ENCODE measurements at places on chromosomes 12 and 14. TPM values are rescaled to one million over a fixed set of nuclear protein-coding genes. Genes with fewer than 3 reads are reported as not detected.

ACSM4 gene
- 0.05 TPM for polyA plus RNA-seq

PIWIL1 gene
- 0.54 TPM for polyA plus RNA-seq

- DNase-seq = no peak
Measured at GRCh38 chr12:14156606-14157005, 175.2 kb upstream of the GRIN2B start.

ABCD2 gene
- polyA plus RNA-seq = 0.08 TPM

GRCh38 chr12:38934078-38934584 lies 28.7 kb upstream of the CPNE8 start:
- DNase-seq = no peak

DNA sequence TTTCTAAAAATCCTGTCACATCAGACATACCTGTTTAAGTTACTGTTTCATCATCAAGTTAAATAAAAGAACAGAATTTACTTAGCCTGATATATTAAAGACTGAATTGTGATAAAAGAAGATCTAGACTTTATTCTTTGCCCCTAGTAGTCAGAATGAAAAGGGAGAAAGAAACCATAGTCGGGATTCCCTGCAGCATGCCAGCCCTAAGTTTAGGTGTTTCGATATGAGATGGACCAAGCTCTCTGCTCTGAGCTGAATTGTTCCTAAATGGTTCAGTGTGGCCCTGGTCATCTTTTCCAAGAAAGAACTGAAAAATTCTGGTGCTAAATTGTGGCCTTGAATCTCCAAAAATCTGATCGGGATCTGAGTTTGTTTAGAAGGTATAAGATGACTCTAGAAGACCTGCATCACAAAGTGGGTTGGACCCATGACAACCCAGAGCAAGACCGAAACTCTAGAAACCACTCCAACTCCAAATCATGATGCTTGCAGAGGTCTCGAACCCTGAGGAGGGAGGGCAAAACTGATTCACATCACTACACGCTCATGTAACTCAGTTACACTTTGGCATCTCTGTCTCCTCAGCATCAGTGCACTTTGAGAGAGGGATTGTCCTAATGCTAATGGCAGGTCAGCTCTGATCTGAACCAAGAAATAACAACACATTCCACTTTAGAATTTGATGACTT lies 15.7 kb downstream of the PTGER2 start:
- DNase-seq = no peak

KLRC3 gene
- not detected for polyA plus RNA-seq

DNA sequence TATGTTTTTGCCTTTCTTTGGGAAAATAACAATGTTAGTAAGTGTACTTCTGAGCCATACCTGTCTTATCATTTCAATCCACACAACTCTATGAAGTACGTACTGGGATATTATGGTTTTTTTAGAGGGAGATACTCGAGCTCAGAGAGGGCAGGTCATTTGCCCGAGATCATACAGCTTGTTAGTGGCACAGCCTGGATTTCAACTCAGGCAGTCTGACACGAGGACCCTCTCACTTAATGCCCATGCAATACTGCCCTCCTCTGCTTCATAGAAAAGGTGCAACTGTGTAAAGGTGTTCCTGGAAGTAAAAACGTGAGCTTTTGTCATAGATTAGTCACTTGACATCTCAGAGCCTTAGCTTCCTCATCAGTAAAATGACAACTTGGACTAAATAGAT lies 128.0 kb downstream of the NDUFA12 start:
- no peak for DNase-seq

HCAR2 gene
- polyA plus RNA-seq = 0.30 TPM

GRCh38 chr12:71731439-71732356 lies 23.0 kb upstream of the RAB21 start:
- DNase-seq = no peak

DNA sequence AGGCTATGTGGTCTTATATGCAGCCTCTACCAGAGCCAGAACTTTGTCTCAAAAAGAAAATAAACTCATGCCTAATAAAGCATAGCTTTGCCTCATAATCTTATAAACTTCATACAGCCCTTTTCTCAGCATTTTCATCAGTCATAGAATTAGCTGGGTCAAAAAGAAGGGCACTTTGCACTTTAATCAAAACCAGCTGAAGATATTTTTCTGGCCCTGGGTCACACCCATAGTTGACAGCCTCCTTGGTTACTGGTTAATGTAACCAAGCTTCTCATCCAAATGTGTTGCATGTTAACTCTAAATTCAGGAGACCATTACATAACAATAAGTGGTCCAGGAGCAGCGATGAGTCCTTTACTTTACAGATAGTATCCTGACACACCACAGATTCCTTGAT lies 558.2 kb downstream of the FLRT2 start:
- no peak for DNase-seq

DNA sequence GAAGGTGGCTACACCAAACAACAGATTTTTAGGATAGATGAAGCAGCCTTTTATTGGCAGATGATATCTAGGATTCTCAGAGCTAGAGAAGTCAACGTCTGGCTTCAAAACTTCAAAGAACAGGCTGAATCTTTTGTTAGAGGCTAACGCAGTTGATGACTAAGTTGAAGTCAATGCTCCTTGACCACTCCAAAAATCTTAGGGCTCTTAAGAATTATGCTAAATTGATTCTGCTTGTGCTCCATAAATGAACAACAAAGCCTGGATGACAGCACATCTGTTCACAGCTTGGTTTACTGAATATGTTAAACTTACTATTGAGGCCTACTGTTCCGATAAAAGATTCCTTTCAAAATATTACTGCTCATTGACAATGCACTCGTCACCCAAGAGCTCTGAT lies 13.0 kb upstream of the CDKN3 start:
- no peak for DNase-seq

DNA sequence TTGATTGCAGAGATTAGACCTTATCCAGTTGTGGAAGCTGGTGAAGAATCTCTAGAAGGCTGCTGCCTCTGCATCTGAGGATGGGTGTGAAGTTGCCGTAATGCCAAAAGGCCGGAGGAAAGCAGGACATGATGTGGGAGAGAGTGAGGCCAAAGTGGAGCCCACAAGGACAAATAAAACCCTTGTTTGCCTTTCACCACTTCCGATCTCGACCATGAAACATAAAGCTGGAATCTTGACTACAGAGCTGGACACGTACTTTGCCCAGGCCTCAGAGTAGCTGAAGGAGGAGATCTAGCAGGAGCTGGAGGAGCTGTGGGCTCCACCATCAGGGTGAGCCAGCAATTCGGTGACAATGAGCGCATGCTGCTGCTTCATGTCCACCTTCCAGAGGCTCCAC lies 5.0 kb upstream of the CACNA1C start:
- no peak for DNase-seq

RBP5 gene
- polyA plus RNA-seq = 22.0 TPM

GLT1D1 gene
- 2.3 TPM for polyA plus RNA-seq

AQP6 gene
- polyA plus RNA-seq = 0.26 TPM

GRCh38 chr12:132327336-132328171 lies 1.8 kb downstream of the GALNT9 start:
- DNase-seq = no peak

- DNase-seq = no peak
Measured at GRCh38 chr12:89935850-89936249, 227.2 kb upstream of the ATP2B1 start.

GRCh38 chr12:122182887-122183587 lies at the start of gene LRRC43:
TSS of gene LRRC43 (plus strand) at chr12:122183123. CDS start at chr12:122183145, 22 bp downstream.
- DNase-seq = peak; percentile 31

- DNase-seq = no peak
Measured at GRCh38 chr12:7444537-7444936, 584 bp upstream of the CD163L1 start.
